ENCODE measurements at places on chromosomes 1 and 21. TPM values are rescaled to one million over a fixed set of nuclear protein-coding genes. Genes with fewer than 3 reads are reported as not detected.
A peak's percentile ranks its signal among the peaks of the same experiment; 100 is the strongest.

DNA sequence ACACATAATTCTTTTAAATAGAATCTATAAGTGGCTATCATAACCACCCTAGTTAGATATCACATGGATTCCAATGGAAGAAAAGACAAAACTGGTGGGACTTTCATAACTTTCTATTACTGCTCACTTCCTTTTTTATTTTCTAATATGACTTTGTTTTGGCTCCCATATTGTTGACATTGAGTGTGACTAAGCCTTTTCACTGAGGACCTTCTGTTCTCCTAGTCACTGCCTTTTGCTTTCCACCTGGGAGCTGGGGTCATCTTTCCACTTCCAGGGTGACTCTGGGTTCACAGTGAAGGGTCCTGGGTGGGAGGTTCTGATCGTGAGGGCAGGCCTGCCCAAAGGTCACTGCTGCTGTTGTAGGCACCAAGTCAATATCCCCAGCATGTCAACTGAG is 275.8 kb downstream of the TGFB2 start:
- ATAC-seq, result no peak

DNA sequence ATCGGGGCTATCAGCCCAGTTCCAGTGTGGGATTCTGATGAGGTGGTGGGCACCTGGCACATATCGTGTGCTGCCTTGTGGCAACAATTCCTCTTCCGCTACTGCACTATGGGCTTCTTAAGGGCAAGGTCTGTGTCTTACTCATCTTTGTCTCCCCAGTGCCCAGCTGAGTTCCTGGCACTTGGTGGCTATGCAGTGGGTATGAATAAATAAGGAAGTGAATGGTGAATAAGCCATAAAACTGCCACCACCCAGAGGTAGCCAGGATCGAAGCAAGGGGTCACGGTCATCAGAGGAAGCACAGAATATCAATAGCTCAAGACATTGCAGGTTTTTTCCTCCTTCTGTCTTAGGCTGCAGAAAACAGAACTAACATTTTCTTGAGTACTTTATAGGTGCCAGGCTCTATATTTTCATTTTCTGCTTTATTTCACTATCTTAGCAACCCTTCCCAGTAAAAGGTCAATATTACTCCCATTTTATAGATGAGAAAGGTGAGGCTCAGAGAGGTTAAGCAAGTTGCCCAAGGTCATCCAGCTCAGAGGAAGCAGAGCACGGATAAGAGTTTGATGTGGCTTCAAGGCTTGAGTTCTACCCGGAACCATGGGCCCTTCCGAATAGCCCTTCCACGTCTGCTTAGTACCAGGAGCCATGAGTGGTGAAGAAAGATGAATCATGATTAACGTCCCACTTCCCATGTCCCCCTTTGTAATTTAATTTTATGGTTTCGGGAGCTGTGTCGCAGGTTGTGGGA is 10.2 kb downstream of the C1orf94 start:
- no peak for ATAC-seq

- no peak for ATAC-seq
Measured at GRCh38 chr1:200901796-200902444, 7.2 kb downstream of the INAVA start.

DNA sequence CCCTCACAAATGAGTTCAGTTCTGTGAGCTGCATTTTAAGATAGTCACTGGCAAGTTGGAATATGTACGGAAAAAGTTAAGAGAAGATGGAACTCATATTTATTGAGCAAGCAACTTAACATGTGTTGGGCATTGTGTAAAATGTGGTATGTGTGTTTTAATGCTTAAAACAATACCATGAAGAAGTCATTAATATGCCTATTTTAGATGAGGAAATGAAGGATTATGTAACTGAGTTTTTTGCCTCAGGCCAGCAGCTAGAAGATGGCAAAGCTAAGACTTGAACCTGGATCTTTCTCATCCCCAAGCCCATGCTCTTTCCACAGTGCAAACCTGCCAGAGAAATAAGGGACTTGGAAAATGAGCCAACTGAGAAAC is 48.9 kb downstream of the SPATA46 start:
- ATAC-seq, result no peak

- no peak for ATAC-seq
Measured at GRCh38 chr1:17895986-17896385, 140.9 kb downstream of the ACTL8 start.

- no peak for ATAC-seq
Measured at GRCh38 chr1:8711151-8711550, 106.3 kb downstream of the RERE start.

DNA sequence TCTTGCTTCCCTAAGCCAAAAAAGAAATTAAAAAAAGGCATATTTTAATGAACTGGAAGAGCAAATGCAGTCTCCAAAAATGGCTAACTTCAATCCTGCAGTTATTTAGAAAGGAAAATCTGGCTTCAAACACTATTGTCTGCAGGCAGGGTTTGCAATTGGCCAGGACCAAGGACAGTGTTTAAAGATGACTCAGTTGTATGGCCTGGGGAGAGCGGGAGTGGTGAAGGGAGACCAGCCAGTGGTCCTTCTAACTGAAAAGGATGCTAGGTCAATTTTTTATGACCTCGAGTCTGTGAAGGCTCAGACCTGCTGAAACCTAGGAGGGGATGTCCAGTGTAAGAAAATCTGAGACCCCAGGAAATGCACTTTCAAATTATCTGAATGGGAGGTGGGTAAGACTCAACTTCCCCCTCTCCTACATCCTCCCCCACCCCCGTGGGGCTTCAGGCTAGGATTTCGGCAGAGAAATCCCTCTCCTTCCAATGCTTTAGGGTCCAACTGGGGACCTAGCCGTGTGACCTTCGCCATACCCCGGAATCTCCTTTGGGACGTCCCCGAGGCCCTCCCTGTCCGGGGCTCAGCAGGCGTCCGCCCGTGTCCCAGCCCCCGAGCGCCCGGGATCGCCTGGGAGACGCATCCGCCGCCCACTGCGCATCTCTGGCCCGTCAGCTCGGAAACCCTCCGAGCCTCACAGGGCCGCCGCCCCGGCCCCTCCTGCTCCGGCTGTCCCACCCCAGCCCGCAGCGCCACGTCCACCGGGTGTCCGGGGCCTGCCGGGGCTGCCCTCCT is 602 bp upstream of the RIMKLA start:
- ATAC-seq, result peak; percentile 55

Gene IGSF3
- 10.0 TPM for total RNA-seq

- peak; percentile 100 for ATAC-seq
Measured at GRCh38 chr1:28144203-28145135, 32.0 kb downstream of the PTAFR start.

GRCh38 chr1:165014753-165015152 is 341.8 kb downstream of the LMX1A start:
- no peak for ATAC-seq

GRCh38 chr1:247491328-247491727 is 33.4 kb upstream of the OR2B11 start:
- ATAC-seq, result no peak

DNA sequence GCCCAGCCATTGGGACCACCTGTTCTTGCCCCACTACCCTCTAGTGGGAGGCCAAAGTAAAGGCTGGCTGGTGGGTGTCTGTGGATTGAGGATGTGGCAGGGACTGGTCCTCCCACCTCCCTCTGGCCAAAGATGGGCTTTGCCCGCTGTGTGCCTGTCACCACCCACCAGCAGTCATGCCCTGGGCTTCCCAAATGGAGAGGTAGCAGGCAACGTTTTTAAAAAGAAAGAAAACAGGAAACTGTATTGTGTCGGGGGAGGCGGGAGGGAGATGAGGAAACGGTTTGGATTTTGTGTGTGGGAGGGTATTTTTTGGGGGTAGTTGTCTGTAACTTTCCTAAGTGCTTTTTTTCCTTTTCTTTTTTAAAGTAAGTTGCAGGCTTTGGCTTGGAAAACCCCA is 30.1 kb downstream of the SZRD1 start:
- ATAC-seq, result no peak

GRCh38 chr1:60049188-60049587 is 24.4 kb downstream of the C1orf87 start:
- ATAC-seq, result no peak

Gene SEC16B
- total RNA-seq, result not detected

GRCh38 chr1:36085126-36085525 is 1.2 kb downstream of the TEKT2 start:
- ATAC-seq, result no peak

GRCh38 chr1:45146833-45147232 is 59.6 kb downstream of the ZSWIM5 start:
- ATAC-seq, result no peak

Gene KCNN3
- 0.11 TPM for total RNA-seq

- ATAC-seq, result peak; percentile 42
Measured at GRCh38 chr1:229388897-229389580, 44.9 kb downstream of the ACTA1 start.

DNA sequence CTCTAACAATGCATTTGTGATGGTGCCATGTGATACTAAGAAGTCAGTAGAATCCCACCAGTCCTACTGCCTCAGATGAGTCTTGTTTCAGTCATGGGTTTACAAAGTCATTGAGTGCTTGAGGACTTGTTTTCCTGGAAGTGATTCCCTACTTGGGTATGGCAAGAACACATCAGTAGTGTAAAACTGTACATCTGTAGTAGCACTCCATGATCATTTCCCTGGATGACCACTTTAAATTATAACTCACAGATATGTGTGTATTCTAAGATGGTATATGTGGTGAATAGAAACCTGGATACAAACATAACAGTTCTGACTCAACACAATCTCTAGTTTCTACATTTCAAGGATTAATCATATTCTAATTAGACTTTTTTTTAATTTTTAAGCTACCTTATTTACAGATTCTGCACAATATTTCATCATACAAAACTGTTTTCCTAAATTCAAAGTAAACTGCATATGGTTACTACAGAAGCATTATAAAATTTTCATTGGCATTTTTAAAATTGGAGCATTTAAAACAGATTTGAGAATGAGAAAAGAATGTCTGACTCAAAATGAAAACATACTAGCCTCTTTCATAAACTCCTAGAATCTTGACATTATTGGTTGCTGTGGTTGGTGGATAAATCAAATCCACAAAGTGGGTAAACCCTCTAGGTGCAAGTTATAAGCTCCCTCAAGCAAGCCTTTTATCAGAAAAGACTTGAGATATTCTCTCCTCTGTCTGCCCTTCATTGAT is 6.8 kb upstream of the PSMG1 start:
- ATAC-seq, result peak; percentile 93

- no peak for ATAC-seq
Measured at GRCh38 chr1:5456090-5456811, 536.0 kb downstream of the NPHP4 start.

DNA sequence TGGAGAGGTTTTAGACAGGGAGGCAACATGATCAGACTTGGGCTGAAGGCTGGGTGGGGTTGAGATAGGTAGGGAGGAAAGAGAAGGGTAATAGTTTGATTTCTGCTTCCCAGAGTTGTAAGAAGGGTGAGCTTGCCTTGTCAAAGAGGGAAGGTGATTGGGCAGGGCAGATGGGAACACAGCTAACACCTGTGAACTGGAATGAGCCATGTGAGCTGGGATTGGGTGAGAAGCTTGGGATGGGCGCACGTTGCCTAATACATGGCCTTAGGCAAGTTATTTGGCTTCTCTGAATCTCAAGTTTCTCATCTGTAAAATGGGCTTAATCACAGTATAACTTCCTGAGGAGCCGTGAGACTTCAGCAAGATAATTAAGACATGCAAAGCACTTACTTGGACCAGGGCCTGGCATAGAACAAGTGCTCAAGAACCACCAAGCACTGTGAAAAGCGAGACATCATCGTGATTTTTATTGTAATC is 33.8 kb upstream of the ID3 start:
- ATAC-seq, result no peak

- no peak for ATAC-seq
Measured at GRCh38 chr1:157110003-157110402, 10.4 kb upstream of the ETV3L start.

GRCh38 chr1:74368335-74368734 is 133.1 kb downstream of the TNNI3K start:
- no peak for ATAC-seq

All from activated T-helper 17 cell treated with anti-CD3 and anti-CD28 coated beads, Interleukin-2, amount 50 U/mL, for 72 hours (primary cell).